ENCODE measurements at places on chromosomes 12 and 14.

- no peaks in the 10 kb centered on the region for H3K36me3 ChIP-seq
- DNase-seq, result no peak
- H3K27me3 ChIP-seq, result peaks cover 39% of the 10 kb centered on the region
- no peak overlapping the region for H3K4me3 ChIP-seq
- H3K27ac ChIP-seq, result no peak overlapping the region
- no peaks in the 10 kb centered on the region for H3K4me1 ChIP-seq
Measured at GRCh38 chr12:4471256-4471655, 25.6 kb upstream of the FGF6 start.

DNA sequence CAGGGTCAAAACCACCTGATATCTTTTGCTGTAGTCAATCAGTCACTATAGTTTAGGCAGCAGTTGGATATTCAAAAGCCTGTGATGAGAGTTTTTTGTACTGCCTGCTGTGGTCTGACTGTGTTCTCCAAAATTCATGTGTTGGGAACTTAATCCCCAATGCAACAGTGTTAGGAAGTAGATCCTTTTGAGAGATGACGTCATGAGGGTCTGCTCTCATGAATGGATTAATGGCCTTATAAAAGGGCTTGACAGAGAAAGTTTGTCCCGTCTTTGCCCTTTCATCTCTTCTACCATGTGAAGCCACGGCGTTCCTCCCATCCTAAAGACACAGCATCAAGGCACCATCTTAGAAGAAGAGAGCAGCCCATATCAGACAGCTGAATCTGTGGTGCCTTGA, 50.8 kb upstream of the PDE3A start:
- no peak for DNase-seq
- no peaks in the 10 kb centered on the region for H3K36me3 ChIP-seq
- H3K27ac ChIP-seq, result no peak overlapping the region
- H3K27me3 ChIP-seq, result no peaks in the 10 kb centered on the region
- H3K4me1 ChIP-seq, result no peaks in the 10 kb centered on the region

DNA sequence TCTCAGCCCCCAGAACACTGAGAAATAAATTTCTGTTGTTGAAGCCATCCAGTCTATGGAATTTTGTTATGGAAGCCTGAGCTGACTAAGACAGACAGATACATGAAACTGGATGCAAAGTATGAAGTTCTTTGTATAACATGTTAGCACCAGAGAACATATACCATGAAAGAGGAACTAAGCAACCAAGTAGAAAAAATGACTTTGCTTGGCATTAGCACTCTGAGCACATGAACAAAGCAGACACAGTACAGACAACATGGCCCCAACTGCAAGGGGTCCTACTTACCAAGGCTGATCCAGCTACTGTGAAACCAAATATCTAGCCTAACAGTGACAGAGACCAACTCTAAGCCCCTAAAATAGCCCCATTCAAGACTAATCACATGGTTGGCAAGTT, 13.8 kb downstream of the EXOC5 start:
- no peaks in the 10 kb centered on the region for H3K27me3 ChIP-seq
- no peaks in the 10 kb centered on the region for H3K4me1 ChIP-seq
- no peak overlapping the region for H3K4me3 ChIP-seq

- H3K36me3 ChIP-seq, result no peaks in the 10 kb centered on the region
- H3K4me1 ChIP-seq, result no peaks in the 10 kb centered on the region
- H3K4me3 ChIP-seq, result no peak overlapping the region
Measured at GRCh38 chr12:120357104-120357503, 11.9 kb downstream of the MSI1 start.

- no peak overlapping the region for H3K27ac ChIP-seq
- H3K27me3 ChIP-seq, result no peaks in the 10 kb centered on the region
- no peak overlapping the region for H3K4me3 ChIP-seq
- DNase-seq, result no peak
Measured at GRCh38 chr12:34335819-34336262, 313.5 kb downstream of the ALG10 start.

GRCh38 chr14:95838862-95839261, 37.8 kb upstream of the TUNAR start:
- no peaks in the 10 kb centered on the region for H3K36me3 ChIP-seq
- no peaks in the 10 kb centered on the region for H3K4me1 ChIP-seq
- no peak overlapping the region for H3K4me3 ChIP-seq
- DNase-seq, result no peak
- no peaks in the 10 kb centered on the region for H3K27me3 ChIP-seq

Data from activated CD8-positive, alpha-beta memory T cell treated with anti-CD3 and anti-CD28 coated beads, Interleukin-2, amount 10 ng/mL, durations not matched to agents 7 days and 5 days (primary cell).